Activated CD4-positive, CD25-positive, alpha-beta regulatory T cell treated with anti-CD3 and anti-CD28 coated beads, Interleukin-2, amount 50 U/mL, for 24 hours (primary cell): ENCODE measurements at places on chromosomes 3 and 15.

DNA sequence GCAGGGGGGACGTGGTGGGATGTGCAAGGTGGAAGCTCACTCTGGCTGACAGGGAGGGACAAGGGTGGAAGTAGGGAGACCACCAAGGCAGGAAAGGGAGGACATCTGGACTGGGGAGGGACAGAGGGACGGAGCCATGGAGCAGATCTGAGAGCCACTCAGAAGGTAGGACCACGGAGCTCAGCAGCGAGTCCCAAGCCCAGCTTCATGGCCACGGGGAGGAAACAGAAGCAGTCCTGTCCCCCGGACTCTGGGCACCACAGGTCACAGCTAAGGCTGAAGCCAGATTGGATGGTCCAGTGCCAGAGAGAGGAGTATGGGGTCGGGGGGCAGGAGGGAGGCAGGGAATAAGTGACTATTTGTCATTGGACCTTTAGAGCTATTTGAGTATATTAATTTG is 220.1 kb downstream of the TBC1D2B start:
- no peak for ATAC-seq

DNA sequence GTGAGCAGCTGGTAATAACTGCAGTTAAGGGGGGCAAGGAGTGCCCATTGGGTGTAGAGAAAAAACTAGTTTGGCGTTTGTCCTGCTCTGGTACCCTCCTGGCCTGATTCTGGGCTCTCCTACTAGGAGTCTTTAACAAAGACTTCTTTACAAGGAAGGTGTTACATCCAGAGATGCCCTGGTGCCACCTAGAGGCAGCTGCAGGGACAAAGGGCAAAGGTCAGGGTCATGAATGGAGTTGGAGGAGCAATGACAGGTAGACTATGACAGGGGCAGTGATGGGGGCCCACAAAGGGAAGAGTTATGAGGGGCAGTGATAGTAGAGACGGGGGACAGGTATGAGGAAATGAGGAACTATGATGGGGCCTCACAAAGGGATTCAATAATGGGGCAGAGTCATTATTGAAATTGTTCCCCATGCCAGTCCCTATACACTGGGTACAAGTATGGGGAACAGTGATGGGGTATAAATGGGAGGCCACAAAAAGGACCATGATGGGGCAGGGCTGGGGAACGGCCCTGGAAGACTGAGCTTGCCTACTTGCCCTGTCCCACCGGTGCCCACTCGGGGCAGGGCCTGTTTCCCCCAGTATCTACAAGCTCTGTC is 7.9 kb downstream of the CCDC71 start:
- ATAC-seq = peak; percentile 76

GRCh38 chr3:107117922-107118536 is 259.2 kb upstream of the CCDC54 start:
- ATAC-seq = no peak

DNA sequence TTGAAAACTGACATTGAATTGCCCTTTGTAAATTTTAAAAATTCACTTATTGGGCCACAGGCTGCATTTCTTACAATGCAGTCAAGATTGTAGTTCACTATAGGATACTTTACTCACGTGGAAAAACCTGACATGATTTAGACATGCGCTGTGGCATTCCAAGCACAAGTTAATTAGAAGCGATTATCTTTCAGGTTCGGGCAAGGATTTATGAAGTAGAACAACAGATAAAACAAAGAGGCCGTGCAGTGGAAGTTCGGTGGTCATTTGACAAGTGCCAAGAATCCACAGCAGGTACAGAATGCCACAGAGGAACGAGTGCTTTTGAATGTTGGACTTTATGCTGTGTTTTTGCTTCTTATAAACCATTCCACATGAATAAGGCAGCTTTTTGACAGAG is 37.8 kb downstream of the GPR171 start:
- ATAC-seq = no peak

- no peak for ATAC-seq
These were observed 70.4 kb upstream of the SPATA12 start for GRCh38 chr3:56989977-56990640.

DNA sequence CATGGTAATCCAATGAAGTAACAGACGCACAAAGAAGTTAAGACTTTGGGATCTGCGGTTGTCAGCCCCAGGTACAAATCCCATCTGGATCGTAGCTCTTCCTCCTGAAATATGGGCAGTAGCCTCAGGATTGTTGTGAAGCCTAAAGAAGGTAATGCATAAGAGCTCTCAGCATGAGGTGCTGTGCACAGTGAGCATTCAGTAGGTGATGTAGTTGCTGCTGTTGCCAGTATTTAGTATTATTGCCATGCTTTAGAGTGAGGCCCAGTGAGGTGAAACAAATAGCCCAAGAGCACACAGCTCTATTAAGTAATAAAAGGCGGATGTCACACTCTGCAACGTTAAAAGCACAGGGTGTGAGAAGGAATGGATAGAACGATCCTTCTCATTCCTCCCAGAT is 225.7 kb downstream of the GABRG3 start:
- ATAC-seq = no peak

GRCh38 chr15:79978655-79979514 is 7.9 kb upstream of the BCL2A1 start:
- peak; percentile 75 for ATAC-seq

DNA sequence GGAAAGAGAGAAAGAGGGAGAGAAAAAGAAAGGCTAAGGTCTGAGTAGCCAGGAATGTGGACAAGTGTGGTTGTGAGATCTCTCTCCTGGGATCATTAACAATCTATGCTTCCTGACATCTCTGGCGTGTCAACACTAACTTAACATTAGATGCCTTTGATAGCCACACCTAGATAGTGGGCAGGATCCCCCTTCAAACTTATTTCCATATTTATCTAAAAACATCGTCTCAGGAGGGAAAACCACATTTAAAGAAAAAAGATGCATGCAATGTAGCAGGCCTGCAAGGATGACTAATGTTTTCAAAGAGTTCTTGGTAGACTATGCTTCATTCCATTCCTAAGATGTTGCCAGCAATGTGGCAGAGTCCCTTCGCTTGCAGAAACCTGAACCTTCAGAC is 80.9 kb downstream of the MLH1 start:
- no peak for ATAC-seq

DNA sequence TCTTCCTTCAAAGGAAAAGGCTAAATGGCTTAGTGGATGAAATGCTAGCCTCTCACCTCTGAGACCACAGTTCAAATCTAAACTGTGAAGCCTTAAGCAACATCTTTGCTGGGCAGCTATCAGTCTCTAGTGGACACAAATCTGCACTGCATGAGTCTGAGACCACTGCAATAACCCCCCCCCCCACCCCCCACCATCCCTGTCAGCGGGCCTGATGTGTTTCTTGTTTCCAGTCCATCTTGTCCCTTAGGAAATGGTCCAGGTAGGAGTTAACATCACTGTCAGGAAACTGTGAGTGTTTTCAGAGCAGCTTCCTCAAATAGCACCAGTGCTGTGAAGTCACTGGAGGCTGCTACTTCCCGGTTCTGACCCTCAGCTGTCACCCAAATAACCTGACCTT is 140.6 kb upstream of the TMCO5A start:
- no peak for ATAC-seq

- ATAC-seq = no peak
These were observed 19.5 kb downstream of the SIAH2 start for GRCh38 chr3:150743508-150743907.

- no peak for ATAC-seq
These were observed 68.5 kb downstream of the GPR176 start for GRCh38 chr15:39851500-39852092.

DNA sequence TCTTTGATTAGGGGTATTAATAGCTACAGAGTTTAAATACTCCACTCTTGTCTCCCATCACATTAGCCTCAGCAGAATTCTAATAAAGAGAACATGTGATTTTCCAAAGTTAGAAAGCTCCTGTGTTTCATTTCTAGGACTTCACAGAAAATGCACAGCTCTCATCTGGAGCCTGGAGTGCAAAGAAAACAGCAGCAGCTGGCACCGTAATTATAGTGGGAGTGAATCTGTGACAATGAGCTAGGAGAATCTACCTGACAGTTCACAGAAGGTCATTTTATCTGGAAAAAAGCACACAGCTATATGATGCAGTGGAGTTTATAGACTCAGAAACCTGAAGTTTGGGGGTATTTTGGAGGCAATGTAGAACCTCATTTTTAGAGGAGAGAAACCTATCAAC is 5.4 kb upstream of the TRIM59 start:
- no peak for ATAC-seq

- ATAC-seq = peak; percentile 94
These were observed 68.0 kb downstream of the ATP2B2 start for GRCh38 chr3:10437272-10437994.

- no peak for ATAC-seq
These were observed 126.2 kb upstream of the KLHL25 start for GRCh38 chr15:85920956-85921355.
